ENCODE measurements at places on chromosomes 11 and 22. TPM values are rescaled to one million over a fixed set of nuclear protein-coding genes. Genes with fewer than 3 reads are reported as not detected.
A peak's percentile ranks its signal among the peaks of the same experiment; 100 is the strongest.

Gene RAB3IL1
- 2.3 TPM for total RNA-seq

DNA sequence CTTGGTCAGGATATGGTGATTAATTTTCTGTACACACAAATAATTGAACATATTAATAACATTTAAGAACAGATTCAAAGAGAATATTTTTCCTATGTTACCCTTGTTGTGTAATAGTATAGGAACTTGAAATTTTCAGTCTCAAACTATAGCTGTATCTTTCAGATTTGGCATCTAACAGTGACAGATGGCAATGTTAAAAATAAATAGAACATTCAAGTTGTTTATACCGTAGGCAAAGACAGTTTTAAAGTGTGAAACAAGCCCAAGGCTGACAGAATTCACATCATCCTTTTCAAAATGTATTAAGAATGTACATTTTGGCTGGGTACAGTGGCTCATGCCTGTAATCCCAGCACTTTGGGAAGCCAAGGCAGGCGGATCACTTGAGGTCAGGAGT is 92.6 kb upstream of the TP53AIP1 start:
- no peak for DNase-seq

- DNase-seq: no peak
Measured at GRCh38 chr11:84886344-84886743, 740.8 kb downstream of the DLG2 start.

DNA sequence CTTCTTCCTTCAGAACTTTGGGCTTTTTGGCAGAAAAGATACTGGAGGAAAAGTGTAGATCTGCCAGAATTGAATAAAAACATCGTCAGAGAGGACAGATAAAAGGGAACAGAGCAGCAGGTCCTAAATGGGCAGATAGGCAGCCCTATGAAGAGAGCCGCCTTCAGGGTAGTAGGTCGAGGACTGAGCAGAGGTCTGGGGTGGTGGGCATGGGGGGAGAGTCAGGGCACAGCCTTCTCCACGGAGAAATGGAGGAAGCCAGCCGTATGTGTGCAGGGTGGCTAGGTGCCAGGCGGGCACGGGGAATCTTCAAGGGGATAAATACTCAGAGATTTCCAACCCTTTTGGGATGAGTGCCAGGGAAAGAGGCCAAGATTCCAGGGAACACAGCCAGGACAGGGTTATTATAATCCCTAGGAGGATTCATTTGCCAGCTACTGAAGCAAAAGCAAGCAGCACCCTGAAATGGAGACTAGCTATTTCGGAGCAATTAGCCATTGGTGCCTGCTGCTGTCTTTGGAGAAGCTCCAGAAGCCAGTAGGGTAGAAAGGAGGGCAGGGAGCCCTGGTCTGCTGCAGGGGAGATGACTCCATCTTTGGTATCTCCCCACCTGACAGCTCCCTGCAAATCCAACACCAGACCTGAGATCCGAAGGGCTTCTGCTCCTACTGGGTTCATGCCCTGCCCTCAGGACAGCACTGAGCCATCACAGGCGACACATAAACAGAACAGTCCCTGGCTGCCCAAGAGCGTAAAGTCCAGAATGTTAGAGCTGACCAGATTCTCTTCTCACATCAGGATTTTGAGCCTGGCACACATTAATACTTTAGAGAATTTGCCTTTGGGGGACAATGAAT is 174.5 kb upstream of the NTM start:
- peak; percentile 87 for DNase-seq

DNA sequence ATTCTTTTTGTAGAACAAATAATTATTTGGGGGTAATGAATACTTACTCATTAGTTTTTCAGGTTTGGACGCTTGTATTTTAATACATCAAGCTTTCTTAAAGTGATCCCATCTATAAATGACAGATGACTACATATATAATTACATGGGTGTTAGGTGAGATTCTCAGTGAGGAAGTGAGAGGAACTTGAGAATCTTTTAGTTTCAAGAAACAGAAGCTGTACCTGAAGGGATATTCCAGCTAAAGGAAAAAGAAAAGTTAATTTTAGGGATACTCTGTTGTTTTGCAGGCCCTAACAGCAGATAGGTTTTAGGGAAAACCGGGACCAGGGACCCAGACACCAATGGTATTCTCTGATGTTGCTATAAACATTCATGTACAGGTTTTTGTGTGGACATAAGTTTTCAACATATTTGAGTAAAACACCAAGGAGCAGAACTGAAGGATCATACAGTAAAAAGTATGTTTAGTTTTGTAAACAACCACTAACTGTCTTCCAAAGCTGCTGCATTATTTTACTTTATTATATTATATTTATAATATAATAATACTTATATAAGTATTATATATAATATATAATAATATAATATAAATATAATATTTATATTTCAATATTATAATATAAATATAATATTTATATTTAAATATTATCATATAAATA is 24.1 kb upstream of the PHOX2A start:
- no peak for DNase-seq

DNA sequence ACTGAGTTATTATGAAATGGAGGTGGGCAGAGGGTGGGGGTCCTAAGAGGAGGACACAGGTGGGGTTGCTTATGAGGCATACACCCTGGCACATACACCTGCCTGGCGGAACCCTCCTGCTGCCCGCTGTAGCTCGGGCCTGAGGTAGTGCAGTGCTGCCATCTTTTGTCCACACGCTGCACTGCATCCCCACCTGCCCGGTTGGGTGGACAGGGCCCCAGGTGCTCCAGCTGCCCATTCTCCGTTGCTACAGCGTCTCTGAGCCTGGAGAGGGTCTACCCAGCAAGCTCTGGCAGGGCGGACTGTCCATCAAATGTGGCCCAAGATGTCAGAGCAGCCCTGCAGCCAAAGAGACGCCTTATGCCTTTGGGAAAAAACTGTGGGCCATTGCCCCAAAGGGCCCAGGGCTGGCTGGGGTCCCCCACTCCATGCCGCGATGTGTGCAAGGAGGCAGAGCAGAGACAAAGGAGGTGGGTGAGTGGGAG is 131.2 kb downstream of the BUD13 start:
- DNase-seq: peak; percentile 53

DNA sequence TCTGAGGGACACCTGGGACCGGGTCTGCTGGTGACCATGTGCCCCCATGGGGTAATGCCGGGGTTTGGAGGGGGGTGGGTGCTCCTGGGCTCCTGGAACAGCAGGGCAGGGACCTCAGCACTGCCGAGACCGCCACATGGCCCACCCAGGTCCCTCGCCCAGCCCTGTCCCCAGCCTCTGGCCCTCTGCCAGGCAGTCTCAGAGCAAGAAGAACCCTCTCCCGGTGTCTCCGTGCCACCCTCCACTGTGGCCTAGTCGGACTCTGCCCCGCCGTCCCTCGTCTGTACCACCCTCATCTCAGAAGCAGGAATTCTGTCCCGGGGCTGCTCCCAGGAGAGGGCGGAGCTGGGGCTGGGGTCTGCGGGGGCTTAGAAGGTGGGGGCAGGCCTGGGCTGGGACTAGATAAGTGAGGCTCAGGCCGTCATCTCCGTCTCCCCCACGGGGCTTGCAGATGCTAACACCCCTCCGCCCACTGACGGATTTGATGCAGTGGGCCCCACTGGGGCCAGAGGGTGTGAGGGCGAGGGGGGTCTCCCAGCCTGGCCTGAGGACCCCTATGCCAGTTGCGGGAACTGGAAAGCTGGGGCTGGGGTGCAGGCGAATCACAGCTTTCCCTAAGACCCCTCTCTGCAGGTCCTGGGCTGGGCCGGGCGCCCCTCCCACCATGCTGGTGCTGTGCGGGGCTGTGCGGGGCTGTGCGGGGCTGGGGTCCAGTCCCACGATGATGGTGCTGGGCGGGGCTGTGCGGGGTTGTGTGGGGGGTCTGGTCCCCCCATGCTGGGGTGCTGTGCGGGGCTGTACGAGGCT is 1.1 kb downstream of the MUC5AC start:
- DNase-seq: no peak

- no peak for DNase-seq
Measured at GRCh38 chr22:42176255-42176915, 45.8 kb upstream of the CYP2D6 start.
